ENCODE measurements at places on chromosomes 11 and 22.
A peak's percentile ranks its signal among the peaks of the same experiment; 100 is the strongest.

DNA sequence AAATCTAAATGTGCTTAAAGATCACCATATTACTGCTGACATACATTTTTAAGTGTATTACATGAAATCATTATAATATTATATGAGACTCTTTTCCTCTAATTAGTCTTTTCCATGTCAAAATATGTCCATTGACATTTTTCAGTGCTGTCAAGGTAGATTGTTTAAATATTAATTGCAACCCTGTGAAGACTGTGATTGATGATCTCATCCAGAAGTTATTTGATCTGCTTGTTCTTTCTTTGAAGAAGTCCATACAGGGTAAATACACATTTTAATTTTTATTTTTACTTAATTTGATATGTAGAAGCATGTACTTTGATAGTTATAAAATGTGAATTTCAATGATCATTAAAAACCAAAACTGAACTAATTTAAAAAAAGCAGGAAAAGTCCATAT lies 38.4 kb downstream of the DYNC2H1 start:
- no peak for DNase-seq

DNA sequence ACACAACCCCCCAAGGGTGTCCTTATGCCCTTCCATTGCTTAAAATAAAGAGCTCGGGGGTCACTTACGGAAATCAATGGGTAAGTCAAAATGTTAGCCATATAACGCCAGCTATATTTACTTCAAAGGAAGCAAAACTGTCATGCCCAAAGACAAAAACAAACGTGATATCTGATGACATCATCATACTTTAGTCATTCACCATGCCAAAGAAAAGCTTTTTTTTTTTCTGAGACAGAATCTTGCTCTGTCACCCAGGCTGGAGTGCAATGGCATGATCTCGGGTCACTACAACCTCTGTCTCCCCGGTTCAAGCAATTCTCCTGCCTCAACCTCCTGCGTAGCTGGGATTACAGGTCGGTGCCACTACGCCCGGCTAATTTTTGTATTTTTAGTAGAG lies 47.7 kb upstream of the SC5D start:
- no peak for DNase-seq

DNA sequence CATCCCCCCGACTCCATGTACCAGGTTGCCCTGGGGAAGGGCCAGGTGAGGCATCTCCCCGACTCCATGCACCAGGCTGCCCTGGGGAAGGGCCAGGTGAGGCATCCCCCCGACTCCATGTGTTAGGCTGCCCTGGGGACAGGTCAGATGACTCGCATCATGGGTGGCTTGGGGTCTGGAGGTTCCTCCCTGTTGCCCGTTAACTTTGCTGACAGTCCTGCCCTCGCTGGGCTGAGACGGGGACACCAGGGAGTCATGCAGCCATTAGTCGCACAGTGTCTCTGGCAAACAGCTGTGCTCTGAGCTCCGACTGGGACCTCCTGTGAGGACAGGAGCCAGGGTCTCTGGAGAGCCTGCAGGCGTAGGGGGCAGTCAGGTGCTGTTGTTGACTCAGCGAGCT lies 336.1 kb downstream of the TBC1D22A start:
- DNase-seq = no peak

DNA sequence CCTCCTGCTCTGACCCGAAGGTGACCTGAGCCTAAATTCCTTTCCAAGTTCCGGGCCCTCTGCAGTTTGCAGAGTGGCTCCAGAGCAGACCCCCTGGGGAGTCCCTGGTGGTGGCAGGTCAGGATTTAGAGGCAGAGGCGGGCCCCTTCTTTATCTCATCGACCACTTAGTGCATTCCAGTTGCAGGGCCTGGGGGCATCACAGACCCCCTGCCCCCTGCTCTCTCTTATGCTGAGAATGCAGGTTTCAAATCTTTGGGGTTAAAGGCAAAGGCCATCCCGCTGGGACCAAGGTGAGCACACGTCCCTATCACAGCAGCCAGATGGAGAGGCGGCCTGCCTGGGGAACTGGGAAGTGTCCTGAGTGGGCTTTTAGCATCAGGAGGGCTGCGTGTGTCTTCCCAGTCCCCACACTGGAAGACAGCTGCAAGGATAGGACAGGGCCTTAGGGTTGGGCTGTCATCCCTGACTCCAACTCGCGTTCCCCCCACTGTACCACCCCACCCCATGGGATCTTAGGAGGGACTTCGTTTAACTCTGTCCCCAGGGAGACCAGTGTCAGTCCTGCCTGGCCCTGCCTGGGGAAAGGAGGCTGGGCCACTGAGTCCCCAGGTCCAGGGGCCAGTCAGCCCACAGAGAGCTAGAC lies 11.3 kb downstream of the DERL3 start:
- DNase-seq = no peak

DNA sequence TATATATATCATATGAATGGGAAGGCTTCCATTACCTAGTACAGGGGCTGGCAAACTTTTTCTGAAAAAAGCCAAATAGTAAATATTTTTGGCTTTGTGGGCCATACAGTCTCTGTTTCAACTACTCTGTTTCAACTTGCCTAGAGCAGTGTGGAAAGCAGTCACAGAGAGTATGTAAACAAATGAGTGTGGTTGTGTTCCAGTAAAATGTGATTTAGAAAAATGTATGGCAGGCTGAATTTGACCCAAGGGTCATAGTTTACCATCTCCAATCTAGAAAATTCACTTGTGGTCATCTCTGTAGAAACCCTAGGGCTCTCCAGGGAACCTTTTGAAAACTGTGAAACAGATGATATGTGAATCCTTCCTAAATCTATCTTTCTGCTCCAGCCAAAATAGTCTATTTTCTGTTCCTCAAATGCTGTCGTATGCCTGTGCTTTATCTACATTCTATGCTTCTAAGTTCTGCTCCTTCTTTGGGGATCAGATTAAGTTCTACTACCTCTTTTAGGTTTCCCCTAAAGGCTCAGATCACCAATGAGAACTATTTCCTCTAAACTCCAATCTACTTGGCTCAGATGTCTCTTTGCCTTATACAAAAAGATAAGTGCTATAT lies 356.2 kb downstream of the METTL15 start:
- DNase-seq = no peak

DNA sequence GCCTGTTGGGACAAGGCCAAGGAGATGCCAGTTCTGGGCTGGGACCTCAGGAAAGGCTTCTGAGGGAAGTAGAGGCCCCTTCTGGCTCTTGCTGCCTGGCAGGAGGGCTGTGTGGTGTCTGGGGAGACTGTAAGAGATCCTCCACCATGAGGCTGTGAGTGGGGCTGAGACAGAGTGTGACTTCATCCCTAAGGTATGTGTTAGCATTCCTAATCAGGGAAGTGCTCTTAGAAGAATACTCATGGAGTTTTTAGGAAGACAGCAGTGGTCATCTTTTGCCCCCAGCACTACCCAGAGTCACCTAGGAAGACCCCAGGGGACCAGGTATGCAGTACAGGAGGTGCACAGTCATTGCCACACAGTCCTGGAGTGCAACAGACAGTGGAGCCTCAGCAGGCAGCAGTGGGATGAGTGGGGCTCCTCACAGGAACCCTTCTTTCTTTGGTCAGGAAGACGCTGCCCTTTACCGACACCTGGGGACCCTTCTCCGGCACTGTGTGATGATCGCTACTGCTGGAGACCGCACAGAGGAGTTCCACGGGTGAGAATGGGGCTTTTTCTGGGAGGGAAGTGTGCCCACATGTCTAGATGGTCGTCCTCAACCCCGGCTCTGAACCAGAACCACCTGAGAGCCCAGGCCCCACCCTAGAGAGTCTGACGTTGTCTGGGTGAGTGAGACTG lies 2.8 kb downstream of the RIC8A start:
- DNase-seq = no peak

GRCh38 chr11:45846974-45847910 lies at the start of gene CRY2:
Gene CRY2 (plus strand): TSS chr11:45847475. CDS start chr11:45847491, 16 bp downstream.
- peak; percentile 99 for DNase-seq

GRCh38 chr22:47176573-47177333 lies 414.3 kb downstream of the TBC1D22A start:
- no peak for DNase-seq

DNA sequence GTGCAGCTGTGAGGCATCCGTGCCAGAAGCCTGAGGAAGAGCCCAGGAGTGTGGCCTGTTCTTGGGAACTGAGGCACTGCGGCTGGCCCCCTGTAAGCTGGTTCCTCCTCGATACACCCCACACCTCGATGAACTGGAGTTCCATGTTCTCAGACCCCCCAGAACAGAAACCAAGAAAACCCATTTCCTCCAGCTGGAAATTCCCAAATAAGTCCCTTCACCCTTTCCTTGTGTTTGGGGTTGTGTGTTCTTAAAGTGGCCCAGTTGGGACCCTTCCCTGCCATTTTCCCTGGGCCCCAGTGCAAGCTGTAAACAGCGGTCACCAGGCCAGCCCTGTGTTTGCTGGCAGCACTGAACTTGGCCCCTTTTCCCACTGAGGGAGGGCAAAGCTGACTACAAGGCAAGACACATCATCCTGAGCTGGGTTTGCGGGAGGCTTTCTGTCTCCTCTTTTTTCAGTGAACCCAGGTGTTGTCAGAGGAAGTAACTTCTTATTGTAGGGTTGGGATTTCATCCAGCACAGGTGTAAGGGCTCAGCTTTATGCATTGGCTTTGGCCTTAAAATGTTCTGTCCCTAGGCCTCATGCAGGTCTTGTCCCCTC lies 60.1 kb upstream of the MPEG1 start:
- no peak for DNase-seq

DNA sequence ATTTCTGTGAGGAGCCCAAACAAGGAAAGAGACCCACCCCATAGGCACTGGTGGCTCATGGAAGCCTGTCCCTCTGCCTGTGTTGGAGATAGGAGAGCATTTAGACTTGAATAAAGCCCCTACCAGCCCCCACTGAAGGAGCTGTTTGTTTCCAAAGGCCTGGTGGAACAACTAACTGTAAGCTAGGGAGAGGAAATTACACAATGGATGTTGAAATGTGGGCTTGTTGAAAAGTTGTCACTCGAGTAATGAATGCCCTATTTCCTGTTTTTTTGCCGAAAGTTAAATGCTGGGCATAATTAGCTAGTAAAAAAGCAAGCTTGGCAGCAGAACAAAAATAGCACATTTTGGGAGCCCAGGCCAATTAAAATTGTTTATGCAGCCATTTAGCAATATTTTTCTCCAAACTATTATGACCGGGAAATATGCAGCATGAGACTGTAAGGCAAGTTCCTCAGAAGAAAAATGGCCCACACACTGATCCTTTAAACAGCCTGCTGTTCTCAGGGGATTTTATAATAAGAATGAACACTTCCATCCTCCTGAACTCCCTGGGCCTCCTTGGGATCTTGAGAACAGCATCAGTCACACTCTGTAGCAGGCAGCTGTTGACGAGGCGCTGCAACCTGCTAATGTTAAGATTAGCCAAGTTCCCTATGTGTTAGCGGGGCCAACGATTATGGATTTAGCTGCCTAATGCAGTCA lies 38.6 kb upstream of the LMO2 start:
- DNase-seq = no peak

DNA sequence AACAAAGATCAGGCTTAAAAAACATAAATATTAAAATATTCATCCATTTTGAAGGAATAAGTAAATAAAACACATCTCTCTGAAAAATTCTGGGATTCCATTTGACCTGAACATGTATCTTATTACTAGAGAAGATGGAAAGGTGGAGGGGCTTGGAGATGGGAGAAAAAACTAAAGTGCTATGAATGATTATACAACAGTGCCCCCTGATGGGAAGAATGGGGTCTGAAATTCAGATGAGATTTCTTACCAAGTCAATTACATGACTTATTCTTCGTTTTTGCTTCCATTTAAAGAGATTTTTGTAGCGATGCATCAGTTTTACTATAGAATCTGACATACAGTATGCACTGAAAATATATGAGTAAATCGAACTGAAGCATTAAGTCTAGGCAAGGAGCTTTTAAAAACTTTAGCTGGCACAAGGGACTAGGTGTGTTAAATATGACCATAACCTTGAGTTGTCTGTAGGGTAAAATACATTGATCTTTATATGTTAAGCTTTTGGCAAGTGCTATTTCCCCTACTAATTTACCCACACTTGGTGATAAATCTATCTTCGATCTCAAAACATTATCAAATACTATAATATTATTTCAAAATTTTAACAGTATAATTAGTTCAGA lies 718.8 kb downstream of the CNTN5 start:
- DNase-seq = no peak

DNA sequence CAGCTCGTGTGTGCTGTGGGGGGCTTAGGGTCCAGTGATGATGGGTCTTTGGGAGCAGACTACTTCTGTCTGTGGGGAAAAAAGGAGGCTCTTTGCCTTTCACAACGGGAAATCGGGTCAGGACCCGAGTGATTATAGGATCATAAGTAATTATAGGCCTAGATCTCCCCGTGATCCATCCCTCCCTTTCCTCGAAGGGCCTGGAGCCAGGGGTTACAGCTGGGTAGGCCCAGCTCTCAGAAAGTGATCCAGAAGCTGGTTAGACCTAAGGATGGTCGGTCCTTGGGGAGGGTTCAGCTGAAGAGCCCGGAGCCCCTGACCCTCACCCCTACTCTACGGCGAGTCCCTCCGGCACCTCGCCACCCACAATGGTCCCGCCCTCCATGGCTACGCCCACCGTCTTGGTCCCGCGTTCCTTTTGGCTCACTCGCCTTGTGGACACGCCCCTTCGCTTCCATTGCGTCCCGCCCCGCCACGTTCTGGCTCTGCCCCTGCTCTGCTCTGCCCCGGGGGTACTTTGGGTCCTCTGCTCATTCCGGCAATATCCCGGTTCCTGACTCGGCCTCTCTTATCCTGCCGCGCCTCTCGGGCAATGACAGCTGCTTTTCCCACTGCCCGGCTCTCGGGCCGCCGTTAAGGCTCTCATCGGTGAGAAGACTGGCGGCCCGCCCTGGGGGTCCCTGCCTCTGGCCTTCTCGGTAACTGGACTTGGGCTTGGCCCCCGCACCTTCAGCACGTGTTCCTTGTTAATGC lies 5.0 kb downstream of the IGSF22 start:
- peak; percentile 83 for DNase-seq

- DNase-seq = no peak
Measured at GRCh38 chr11:93330446-93330984, at the start of gene DEUP1. Gene DEUP1 (plus strand): TSS chr11:93330742. CDS start chr11:93332260, 1,518 bp downstream.

- no peak for DNase-seq
Measured at GRCh38 chr11:91653079-91653754, 571.4 kb upstream of the FAT3 start.

DNA sequence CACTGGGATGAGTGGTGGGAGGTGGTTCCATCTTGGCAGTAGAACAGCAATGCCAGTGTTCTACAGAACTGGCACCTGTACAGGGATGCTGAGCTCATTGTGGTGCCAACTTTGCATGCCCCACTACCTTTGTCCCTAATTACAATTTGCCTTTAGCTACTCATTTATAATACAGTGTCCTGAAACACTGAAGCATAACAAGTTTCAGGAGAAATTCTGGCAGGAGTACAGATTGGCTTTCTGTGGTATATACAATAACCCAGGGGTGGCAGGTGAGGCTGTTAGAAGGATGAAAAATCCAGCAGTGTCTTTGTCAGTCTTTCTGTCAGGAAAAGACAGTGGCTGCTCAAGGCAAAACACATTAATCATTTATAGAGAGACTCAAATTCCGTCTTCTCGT lies 240.3 kb downstream of the FAM76B start:
- DNase-seq = no peak

- no peak for DNase-seq
Measured at GRCh38 chr22:27588268-27588667, 213.3 kb downstream of the MN1 start.

- no peak for DNase-seq
Measured at GRCh38 chr11:111419641-111420327, 40.7 kb upstream of the POU2AF1 start.
